ENCODE measurements at places on chromosomes 6 and 20.
A peak's percentile ranks its signal among the peaks of the same experiment; 100 is the strongest.

GRCh38 chr6:7730784-7731227, 4.9 kb downstream of the BMP6 start:
- peak; percentile 65 for DNase-seq

DNA sequence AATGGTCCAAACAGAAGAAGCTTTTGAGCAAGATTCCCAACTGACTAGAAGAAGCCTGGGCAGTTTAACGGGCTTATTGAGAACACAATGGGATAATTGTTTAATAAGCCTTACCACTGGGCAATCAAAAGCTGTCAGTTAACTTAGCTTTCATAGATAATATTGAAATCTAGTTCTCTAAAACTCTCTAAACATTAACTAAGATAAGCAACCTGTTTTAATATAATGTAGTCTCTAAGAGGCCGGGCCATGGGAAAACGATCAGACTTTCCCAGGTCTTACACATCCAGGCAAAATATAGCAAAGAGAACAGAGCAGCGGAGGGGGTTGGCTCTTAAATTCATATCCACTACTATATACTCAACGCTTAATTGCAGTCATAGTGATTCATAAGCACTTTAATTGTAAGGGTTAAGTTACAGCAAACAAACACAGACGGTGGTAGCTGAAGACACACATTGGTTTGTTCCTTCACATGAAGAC, 128.0 kb upstream of the FAM83B start:
- DNase-seq = no peak

- DNase-seq = no peak
These were observed 394 bp downstream of the MYB start for GRCh38 chr6:135181333-135182070.

DNA sequence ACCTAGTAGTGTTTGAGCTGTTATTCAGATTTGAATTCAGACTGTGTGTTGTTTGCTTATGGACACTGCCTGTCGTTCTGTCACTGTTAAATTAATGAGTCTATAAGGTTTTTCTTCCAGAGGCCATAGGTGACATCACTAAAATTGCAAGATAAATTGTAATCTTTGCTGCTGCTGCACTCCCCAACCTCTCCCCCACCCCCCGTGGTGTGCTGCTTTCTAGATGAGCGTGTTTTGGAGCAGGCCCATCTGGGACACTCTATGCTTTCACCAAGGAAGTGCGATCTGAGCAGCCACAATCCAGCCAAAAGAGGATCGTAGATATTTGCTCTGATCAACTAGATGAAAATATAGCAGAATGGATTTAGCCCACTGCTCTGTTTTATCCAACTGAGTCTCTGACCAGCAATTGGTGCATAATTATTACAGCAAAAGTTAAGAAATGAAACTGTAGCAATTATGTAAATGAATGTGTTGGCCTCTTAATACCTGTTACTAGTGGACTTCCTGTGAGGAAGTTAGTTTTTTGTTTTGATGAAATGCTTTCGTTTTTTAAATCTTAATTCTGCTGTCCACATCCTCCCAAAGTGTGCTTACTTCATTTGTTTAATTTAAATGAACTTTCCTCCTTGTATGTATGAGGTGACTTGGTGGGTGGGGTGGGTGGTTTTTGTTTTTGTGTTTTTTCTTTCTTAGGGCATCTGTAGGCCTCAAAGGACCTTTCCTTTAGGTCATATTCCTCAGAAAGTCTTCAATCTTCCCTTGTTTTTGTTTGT, 58.1 kb downstream of the RPRD1B start:
- DNase-seq = no peak

GRCh38 chr6:7731294-7731693, 5.4 kb downstream of the BMP6 start:
- no peak for DNase-seq

- no peak for DNase-seq
These were observed 789.5 kb downstream of the DHX35 start for GRCh38 chr20:39751557-39752137.

- no peak for DNase-seq
These were observed 99.2 kb upstream of the FOXP4 start for GRCh38 chr6:41446907-41447545.

- no peak for DNase-seq
These were observed 392.2 kb upstream of the MARCKS start for GRCh38 chr6:113464960-113465359.

- DNase-seq = no peak
These were observed 7.9 kb downstream of the SUPT3H start for GRCh38 chr6:45369870-45370269.

Measured in AG04449 (cell line).